ENCODE measurements at places on chromosomes 11 and 22. TPM values are rescaled to one million over a fixed set of nuclear protein-coding genes. Genes with fewer than 3 reads are reported as not detected.

DNA sequence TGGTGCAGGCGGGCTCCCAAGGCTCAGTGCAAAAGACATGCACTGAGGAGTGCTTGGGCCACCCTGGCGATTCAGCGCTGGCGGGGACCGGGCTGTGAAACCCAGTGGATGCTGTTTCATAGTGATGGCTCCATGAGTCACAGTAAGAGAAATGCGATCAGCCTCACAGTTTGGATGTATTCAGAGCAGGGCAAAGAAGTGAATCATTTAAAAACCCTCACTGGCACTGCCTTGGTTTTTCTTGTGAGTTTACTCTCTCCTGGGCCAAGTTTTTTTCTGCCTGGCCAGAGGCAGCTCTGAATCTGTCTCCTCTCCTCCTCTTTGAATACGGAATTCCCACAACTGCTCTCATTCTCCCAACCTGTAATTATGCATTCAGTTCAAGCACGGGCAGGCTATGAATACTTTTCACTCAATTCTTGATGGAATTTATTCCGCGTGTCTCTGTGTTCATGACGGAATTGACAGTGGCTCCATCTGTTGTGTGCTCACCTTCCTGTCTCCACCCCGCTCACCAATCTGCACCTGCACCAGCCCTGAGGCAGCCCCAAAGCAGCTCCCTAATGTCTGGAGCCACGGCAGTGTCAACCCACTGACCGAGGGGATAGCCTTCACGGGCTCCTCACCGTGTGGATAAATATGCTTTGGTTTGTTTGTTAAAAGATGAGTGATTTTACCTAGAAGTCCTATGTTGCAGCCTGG is 14.9 kb downstream of the ADAMTS8 start:
- H3K27ac ChIP-seq = no peak overlapping the region
- no peak for DNase-seq
- H3K4me1 ChIP-seq = peaks cover 2% of the 10 kb centered on the region
- no peak overlapping the region for H3K4me3 ChIP-seq
- no peaks in the 10 kb centered on the region for H3K36me3 ChIP-seq

Gene PGA5
- total RNA-seq = not detected

- H3K36me3 ChIP-seq = no peaks in the 10 kb centered on the region
- no peak overlapping the region for H3K4me3 ChIP-seq
- H3K4me1 ChIP-seq = no peaks in the 10 kb centered on the region
Observed at GRCh38 chr22:48459859-48460823, 1367.5 kb downstream of the BRD1 start.

Gene OR51B5
- total RNA-seq = not detected

Gene MYBPC3
- not detected for total RNA-seq

DNA sequence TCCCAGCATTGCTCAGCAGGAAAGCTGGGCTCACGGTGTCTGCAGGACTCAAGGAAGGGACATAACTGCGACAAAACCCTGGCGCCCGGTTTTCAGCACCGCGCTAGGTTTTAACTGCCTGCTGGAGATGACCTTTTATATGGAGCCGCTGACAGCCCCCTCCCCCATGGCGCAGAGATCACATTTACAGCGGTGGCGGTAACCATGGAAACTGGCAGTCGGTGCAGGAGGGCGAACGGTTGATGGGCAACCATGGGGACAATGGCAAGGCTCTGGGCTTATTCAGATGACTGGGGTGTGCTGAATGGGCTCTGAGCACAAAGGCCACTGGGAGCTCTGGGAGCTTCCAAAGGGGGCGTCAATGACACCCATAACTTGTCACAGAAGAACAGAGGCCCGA is 37.2 kb downstream of the CELSR1 start:
- no peaks in the 10 kb centered on the region for H3K36me3 ChIP-seq
- no peak overlapping the region for H3K27ac ChIP-seq
- peaks cover 11% of the 10 kb centered on the region for H3K4me1 ChIP-seq
- no peak for DNase-seq
- no peak overlapping the region for H3K4me3 ChIP-seq
- peaks cover 10% of the 10 kb centered on the region for H3K27me3 ChIP-seq

GRCh38 chr22:49282596-49282995 is 545.1 kb downstream of the BRD1 start:
- no peaks in the 10 kb centered on the region for H3K4me1 ChIP-seq
- no peak overlapping the region for H3K4me3 ChIP-seq
- H3K27me3 ChIP-seq = peaks cover 28% of the 10 kb centered on the region

DNA sequence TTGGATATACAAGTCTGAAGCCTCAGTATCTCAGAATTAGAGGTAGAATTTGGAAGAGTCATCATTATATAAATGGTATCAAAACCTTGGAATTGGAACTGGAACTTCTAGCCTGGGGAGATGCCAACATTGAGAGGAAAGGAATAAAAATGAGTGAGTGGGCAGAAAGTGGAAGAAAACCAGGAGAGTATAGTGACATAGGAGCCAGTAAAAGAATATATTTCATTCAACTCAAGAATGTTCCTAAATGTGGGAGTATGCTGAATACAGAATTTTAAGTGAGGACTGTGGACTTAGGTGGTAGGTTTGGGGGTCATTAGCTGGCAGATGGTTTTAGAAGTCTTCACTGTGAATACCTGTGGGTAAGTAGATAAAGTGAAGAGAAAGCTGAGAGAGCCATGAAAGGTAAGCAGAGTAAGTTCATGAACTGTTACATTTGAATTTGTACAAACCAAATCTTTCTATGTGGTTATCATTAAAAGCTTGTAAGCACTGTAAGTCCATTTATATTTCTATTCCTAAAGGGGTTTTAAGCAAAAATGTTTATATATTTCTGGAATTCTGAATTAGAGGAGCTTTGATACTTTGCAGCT is 60.2 kb downstream of the PDHX start:
- no peak overlapping the region for H3K4me3 ChIP-seq
- peaks cover 12% of the 10 kb centered on the region for H3K4me1 ChIP-seq
- no peak for DNase-seq
- H3K27ac ChIP-seq = no peak overlapping the region

DNA sequence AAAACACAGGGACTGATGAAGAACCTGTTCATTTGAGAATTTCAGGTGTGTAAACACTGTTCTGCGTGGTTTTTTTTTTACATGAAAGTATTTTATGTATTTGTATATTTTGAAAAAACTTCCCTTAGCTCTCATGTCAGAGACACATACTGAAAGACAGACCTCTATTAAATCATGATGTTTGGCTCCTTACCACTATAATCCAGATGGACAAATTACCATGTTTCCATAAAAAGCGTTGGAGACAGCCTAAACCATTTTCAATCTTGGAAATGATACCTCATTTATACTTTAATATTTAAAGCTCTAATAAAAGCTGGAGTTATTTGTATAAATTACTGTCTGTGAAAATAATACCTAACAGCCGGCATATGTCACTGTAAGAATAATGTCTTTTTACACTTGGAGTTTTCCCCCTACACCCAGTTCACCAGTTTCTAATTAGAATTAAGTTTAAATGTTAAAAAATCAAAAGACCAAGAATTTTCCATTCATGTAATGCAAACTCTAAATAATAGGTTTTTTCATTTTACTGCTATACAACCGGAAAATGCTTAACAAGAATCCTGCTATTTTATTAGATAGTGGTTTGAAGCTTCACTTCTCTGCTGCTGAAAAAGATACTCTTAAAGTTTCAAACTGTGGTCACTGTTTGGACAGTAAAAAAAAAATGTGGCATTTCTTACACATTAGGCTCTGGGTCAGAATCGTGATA is 30.8 kb downstream of the APLP2 start:
- DNase-seq = no peak
- H3K36me3 ChIP-seq = no peaks in the 10 kb centered on the region
- H3K4me3 ChIP-seq = no peak overlapping the region
- no peaks in the 10 kb centered on the region for H3K27me3 ChIP-seq
- peaks cover 2% of the 10 kb centered on the region for H3K4me1 ChIP-seq

- peak overlapping the region; percentile 97 for H3K4me3 ChIP-seq
- peaks cover 32% of the 10 kb centered on the region for H3K4me1 ChIP-seq
- peak overlapping the region; percentile 2 for H3K27ac ChIP-seq
- DNase-seq = no peak
- H3K36me3 ChIP-seq = peaks cover 2% of the 10 kb centered on the region
- no peaks in the 10 kb centered on the region for H3K27me3 ChIP-seq
Observed at GRCh38 chr11:36507824-36508489, 2.1 kb downstream of the TRAF6 start.

DNA sequence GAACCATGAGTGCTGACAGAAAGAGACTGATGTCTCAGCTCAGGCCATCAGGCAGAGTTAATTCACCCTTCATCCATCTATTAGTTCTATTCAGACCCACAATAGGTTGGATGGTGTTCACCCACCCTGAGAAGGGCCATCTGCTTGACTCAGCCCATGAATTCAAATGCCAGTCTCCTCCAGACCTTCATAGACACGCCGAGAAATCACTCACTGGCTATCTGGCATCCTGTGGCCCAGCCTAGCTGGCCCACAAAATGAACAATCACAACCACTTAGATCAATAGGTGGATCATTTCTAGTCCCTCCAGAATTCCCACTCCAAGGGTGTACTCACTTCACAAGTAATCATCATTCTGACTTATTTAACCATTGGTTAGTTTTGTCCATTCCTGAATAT is 58.2 kb downstream of the MYEOV start:
- H3K36me3 ChIP-seq = peaks cover 2% of the 10 kb centered on the region
- no peaks in the 10 kb centered on the region for H3K27me3 ChIP-seq
- H3K4me1 ChIP-seq = peaks cover 15% of the 10 kb centered on the region

Data from activated naive CD4-positive, alpha-beta T cell treated with anti-CD3 and anti-CD28 coated beads for 36 hours (primary cell).